Fibroblast of skin of right quadriceps (primary cell): ENCODE measurements at places on chromosomes 12 and 14.
A peak's percentile ranks its signal among the peaks of the same experiment; 100 is the strongest.

- no peak for DNase-seq
These were observed 20.4 kb upstream of the GPATCH2L start for GRCh38 chr14:76131071-76131965.

GRCh38 chr12:114779647-114780046 lies 95.7 kb upstream of the TBX3 start:
- no peak for DNase-seq

DNA sequence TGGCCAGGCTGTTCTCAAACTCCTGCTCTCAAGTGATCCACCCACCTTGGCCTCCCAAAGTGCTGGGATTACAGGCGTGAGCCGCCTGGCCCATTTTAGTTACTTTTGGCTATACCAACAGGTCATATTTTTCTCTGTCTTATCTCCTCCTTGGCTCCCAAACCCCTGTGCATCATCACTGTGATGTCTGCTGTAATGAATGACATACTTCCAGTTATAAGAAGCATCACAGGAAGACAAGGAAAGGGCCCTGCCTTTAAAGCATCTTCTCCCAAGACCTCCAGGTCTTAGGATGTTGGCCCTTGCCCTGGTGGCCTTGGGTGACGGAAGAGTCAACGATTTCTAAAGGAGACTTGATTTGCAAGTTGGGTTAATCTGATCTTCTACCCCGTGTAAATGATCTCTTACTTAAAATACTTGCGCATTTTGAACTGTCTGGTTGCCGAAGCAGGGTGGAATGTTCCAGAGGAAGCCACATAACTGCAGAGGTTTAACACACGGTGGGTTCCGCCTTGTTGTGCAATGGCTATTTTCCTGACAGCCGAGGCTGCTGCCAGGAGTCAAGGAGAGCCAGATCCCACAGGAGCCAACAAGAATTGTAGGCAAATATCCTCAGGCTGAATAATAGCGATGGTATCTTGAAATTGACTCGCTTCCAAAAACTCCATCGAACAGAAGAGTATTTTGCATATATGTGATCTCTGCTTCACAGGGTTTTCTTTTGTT lies 55.7 kb upstream of the PLXNC1 start:
- DNase-seq: peak; percentile 91

DNA sequence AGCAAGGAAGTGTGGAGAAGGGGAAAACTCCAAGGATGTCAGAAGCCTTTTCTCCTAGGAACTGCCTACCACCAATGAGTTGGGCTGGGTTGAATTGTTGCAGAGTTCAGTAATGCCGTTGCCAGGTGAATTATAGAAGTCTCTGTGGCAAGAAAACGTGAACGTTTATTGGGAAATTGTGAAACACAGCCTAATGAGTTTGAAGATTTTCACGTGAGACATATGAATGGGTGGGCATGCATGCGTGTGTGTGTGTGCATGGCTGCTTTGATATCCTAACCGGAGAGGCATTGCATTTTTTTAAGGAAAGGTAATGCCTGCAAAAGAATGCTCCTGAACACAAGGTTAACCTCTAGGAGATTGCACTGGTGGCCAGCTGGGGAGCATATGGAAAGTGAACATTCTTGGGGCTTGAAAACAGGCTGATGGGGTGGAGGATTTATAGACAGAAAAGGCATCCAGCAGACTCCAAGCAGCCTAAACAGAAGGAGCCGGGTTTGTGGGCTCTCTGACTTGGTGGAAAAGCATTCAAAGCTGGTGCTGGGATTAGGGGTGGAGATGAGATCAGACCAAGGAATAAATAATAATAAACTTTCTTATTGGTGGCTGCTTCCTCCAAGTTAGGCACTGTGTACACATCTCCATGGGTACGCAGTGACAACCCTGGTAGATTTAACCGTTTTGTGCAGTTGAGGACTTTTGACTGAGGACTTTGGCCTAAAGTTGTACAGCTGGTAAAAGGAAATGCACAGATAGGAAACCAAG lies 67.8 kb downstream of the NTF3 start:
- DNase-seq: peak; percentile 98

DNA sequence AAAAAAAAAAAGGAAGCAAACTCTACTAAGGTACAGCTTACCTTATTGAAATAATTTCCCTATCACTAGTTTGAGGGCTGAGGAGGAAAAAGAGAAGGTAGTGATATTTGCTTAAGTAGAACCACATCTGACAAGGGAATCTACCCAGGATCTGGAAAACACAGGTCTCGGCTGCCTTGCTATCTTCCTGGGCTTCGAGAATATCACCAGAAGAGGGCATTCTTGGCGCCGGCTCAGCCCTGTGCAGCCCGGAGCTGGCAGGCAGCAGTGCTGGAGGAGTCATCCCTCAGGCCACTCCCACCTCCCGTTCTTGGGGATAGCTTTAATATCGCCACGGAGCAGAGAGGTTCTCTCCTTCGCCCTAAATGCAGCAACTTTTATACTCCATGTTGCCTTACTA lies 1181.2 kb downstream of the VRK1 start:
- peak; percentile 85 for DNase-seq

GRCh38 chr12:98911396-98911795 lies 266.3 kb downstream of the APAF1 start:
- no peak for DNase-seq
